ENCODE measurements at places on chromosomes 1 and 21.

DNA sequence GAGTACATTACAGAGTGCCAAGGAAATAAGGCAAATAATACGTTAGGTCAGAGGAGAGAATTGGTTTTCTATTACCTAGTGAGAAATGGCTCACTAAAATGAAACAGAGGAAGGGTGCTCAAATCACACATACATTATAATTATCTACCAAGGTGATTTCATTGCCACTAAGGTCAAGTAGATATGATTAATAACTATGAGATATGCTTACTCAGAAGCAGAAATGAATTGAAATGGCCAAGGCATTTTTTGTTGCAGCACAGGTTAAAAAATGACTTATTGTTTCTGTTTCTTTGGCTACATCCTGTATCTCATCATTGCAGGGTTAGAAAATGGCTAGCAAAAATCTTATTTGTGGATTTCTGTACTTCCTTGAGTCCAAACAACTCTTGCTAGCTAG is 154.5 kb upstream of the GORAB start:
- no peak for DNase-seq

- no peak for DNase-seq
Observed at GRCh38 chr1:100076744-100077143, 56.0 kb downstream of the SASS6 start.

DNA sequence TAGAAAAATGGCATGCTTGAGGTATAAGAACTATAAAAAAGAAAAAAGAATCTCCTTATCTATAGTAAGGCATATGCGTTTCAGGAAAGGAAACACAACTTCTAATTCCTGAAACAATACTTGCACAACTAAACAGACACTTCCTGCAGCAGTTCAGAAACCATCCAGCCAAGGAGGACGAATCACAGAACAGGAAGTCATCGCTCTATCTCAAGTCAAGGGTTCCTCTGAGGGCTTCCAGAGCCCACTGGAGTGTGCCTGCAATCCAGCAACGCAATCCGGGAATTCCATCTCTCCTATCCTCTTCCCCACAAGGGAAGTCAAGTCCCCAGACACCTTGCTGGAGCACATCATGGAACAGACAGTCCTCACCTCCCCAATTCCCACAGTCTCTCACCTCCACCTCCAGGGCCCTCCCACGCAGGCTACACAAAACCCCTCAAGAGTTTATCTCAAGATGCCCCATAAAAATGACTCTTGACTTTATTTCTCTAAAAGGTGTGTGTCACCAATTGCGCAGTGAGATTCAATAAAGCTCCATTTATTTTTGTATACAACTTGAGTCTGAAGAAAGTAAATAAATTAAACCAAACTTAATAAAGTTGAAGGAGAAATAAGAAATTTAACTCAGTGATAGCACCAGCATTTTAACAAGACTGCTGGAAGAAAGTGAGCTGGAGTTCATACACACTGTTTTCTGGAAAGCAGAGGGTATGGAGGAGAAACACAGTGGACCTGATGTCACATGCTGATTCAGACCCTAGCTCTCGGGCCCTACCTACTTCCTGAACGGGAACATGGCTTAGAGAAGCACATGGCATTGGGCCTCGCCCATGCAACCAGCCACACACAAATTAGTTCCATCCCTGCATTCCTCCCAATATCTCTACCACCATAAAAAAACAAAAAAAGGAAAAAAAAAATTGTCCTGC is 39.9 kb downstream of the SIPA1L2 start:
- no peak for DNase-seq

DNA sequence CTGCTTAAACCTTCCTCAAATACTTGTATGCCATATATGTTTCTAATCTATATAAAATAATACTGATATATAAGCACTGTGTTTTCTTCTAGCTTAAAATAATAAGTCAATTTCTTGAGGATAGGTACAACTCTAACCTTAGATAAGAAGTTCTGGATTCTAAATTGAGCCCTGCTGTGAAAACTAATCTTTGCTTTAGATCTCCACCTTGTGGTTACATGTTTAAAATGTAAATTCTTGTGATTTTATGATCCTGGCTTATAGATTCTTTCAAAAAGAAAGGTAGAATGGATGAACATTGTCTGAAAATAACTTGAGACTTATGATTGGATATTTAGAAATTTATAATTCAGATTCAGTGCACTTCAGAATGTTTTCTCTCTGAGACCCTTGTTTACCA is 38.9 kb upstream of the HMCN1 start:
- no peak for DNase-seq

GRCh38 chr1:109787211-109787844 is 23.6 kb upstream of the EPS8L3 start:
- no peak for DNase-seq

DNA sequence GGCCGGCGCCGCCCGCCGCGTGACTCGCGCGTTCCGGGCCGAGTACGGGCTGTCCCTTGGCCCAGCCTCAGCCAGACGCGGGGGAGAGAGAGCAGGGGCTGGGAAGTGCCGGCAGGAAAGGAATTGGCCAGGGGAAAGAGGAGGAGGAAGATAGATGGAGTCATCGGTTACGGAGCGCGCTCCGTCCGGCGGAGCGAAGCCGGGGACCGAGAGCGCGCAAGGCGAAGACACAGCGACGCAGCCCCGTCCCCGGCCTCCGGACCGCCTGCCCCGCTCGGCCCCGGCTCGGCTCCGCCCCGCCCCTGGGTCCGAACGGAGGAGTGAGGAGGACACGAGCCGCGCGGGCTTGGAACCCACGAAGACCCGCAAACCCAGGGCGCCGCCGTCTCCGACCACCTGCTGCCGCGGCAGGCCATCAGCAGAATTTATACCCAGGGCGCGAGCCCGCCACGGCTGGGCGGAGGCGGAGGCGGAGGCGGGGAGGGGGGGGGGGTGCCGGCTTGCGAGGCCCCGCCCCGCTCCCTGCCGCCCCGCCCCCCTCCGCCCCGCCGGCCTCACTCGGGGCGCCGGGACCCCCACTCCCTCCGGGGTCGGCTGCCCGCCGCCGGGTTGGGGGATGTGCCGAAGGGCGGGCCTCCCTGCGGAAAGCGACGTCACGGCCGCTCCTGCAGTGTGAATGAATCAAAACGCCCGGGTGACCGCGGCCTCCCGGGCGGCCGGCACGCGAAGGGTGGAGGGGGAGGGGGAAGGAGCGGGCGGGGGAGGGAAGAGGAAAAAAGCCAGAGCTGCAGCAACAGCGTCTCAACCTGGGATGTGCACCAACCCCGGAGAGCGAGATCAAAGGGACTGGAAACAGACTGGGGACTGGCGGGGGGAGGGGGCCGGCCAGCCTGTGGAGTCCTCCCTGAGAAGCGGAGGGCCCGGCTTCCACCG is at the start of gene LHX4:
Gene LHX4 (plus strand): TSS at position 782 of the 933 bp plus-strand sequence. CDS start 266 bp downstream, outside the sequence.
- DNase-seq, result no peak

GRCh38 chr1:107149946-107150345 is 9.1 kb downstream of the NTNG1 start:
- DNase-seq, result no peak

DNA sequence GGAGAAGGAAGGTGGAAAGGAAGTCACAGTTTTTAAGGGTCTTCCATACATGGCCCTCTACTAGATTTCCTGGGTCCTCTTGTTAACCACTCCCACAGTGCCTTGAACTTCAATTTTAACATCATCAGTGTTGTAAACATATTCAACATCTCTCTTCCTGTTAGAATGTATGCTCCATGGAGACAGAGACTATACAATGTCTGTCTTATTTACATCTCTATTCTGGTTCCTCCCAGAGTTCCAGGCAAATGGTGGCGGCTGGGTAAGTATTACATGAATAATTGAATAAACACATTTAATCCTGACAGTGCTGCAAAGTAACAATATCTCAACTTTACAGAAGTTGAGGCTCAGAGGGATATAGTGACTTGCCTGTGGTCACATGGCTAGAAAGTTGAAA is 40.3 kb downstream of the CDC7 start:
- DNase-seq, result no peak

DNA sequence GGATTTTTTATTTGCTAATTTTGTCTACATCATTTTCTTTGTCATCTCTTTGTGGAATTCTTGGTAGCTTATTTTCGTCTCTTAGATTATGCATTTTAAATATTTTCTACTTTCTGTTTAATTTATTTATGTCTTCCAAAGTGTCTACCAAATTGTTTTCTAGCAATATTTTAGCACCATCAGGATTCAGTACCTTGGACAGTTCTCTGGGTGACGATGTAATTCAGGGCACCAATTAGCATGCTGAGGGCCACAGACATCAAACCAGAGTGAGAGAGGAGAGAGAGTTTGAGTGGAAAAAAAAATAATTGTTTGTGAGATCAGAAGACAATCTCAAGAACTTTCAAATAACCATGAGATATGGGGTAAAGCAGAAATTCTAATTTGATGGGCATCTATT is 169.8 kb upstream of the CXADR start:
- no peak for DNase-seq

GRCh38 chr1:42434340-42434739 is 21.5 kb downstream of the ZMYND12 start:
- DNase-seq, result no peak

DNA sequence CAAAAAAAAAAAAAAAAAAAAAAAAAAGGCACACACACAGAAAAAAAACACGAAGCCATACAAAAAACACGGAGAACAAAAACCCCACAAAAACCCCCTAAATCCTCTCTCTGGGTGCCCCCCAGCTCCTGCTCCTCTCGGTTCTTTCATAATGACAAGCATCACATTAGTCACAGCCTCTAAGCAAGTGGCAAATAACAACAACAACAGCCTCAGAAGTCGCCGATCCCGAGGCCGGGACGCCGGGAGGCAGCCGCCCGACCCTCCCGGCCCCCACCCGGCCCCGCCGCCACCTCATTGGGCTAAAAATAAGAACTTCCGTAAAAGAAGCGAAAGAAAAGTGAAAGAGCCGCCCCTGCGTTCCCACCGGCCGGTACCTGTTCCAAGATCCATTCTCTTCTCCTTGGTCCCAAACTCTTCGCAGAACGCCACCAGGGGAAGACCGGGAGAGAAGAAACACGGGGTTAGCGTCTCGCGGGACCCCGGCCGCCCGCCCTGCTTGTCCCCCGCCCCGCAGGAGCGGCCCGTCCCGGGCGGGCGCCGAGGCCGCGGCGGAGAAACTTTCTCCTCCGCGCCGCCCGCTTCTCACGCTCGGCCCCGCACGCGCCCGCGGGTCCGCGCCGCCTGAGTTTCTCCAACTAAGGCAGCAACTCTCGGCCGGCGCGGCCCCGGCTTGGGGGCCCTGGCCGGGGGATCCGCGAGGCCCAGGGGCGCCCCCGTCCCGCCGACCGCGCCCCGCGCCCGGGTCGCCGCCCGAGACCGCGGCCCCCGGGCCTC is 102.8 kb downstream of the CASZ1 start:
- peak; percentile 12 for DNase-seq

DNA sequence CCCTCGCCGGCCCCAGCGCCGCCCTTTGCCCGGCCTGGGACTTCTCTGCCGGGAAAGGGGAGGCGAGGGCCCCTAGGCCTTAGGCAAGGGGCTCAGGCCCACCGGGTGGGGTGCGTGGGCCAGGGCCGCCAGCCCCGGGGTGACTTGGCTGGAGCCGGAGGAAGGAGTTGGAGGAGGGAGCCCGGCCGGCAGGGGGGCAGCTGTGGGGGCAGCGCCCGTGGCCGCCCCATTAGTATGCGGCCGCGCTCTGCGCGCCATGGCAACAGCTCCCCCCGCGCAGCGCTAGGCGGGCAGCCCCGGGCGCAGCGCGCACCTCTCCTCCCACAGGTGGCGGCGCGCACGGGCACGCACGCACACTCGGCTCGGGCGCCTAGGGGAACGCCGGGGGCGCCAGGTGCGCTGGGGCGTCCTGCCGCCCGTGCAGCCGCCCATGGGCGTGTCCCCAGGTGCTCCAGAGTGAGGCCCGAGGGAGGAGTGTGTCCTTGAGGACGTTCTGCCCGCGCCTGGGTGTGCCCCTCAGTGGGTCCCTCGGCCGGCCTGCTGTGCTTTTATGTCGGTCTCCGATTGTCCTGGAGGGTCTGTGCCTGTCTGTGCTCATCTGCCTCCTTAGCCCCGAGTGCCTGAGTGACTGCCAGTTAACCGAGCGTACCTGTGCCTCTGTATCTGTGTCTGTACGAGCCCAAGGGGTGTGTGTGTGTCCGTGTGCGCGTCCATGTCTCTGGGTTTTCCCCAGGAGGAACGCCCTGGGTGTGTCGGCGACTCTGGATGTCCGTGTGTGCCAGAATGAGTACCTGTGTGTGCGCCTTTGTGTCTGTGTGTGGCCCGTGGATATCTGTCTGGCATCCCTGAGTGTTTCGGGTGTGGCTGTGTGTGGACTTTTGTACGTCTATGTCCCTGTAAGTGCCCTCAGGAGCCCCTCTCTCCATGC is 38.2 kb upstream of the WASF2 start:
- DNase-seq, result no peak

DNA sequence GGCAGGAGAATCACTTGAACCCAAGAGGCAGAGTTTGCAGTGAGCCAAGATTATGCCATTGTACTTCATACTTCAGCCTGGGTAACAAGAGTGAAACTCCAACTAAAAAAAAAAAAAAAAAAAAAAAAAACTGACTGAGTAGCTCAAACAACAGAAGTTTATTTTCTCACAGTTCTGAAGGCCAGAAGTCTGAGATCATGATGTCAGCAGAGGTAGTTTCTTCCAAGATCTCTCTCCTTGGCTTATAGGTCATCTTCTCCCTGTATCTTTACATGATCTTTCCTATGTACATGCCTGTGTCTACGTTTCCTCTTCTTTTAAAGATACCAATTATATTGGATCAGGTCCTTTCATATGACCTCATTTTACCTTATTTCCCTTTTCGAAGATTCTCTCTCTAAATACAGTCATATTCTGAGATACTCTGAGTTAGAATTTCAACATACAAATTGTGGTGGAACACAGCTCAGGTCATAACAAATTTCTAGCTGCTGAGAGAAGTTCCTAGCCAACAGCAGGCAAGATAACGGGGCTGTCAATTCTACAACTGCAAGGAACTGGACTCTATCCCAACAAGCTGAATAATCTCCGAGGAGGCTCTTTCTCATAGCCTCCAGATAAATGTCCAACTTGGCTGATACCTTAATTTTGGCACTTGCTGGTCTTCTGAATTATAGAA is 187.7 kb upstream of the ADAMTS5 start:
- no peak for DNase-seq

GRCh38 chr1:24199291-24199900 is 12.3 kb upstream of the IFNLR1 start:
- peak; percentile 54 for DNase-seq

DNA sequence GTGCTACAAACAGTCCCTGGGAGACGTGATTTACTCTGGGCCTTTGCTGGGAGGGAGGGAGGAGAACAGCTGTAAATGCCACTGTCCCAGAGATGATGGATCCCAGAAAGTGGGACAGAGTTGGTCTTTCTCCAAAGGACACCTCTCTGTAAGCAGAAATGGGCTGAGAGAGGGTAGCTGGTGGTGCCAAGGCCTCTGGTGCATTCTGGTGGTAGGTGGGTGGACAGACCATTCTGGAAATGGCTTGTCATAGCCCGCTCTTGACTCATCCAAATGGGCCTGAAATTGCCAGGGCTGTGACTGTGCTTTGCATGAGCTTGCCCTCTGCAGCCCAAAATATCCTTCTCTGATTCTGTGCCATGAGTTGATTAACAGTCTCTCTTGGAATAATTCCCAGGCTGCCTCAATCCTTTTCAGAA is 36.1 kb downstream of the CCDC185 start:
- no peak for DNase-seq
